ENCODE measurements at places on chromosomes 1 and 21.

- no peak for DNase-seq
These were observed 92.5 kb upstream of the FMN2 start for GRCh38 chr1:239999170-239999569.

- DNase-seq = no peak
These were observed 74.2 kb upstream of the CD53 start for GRCh38 chr1:110798691-110799256.

- DNase-seq = no peak
These were observed 153.7 kb upstream of the IGSF21 start for GRCh38 chr1:17953921-17954320.

DNA sequence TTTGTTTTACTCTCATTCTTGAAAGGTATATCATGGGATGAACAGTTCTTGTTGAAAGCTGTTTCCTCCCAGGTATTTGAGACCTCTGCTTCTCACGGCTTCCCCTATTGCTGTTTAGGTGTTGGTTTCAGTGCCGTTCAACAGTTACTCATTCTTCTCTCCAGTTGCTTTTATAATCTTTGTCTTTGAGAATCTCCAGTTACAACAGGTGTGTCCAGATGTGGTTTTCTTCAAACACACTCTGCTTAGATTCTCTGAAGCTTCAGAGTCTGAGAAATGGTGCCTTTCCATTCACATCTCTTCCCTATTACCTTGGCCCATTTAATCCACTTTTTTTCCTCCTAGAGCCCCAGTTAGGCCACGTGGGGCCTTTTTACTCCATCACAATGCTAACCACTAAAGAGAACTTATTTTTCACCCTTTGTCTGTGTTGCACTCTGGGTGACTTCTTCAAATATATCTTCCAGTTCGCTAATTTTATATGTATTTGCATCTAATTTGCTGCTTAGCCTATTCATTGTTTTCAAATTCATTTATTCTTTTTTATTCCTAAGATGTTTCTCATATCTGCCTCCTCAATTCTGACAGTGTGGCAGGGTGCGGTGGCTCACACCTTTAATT, 46.7 kb upstream of the SLC19A1 start:
- DNase-seq = no peak

DNA sequence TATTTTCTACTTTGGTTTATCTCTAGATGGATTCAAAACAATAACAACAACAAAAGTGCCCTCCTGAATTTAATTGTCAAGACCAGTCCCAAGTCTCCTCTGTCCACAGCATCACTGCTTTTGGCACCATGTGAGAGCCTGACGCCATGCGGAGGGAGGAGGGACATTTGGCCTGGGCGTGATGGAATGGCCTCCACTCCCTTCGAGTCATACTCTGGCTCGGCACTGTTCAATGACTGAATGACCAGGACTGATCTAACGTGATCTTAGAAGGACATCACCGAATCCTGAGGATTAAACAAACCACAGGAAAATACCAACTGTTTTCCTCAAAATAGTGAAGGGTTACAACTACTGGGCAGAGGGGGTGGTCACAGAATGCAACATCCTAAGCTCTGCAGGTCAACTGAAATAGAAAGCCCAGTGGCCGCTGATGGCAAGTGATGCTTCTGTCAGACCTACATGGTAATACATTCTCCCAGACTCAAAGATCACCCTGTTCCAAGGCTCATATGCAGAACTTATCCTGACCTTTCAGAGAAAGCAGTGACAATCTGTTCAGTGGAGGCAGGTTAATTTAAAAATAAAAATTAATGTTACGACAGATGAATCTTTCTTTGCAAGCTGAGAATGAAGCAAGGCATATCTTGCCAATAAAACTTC, 19.1 kb downstream of the SRSF4 start:
- DNase-seq = no peak

- no peak for DNase-seq
These were observed 297.1 kb upstream of the ZRANB2 start for GRCh38 chr1:71377886-71378285.

DNA sequence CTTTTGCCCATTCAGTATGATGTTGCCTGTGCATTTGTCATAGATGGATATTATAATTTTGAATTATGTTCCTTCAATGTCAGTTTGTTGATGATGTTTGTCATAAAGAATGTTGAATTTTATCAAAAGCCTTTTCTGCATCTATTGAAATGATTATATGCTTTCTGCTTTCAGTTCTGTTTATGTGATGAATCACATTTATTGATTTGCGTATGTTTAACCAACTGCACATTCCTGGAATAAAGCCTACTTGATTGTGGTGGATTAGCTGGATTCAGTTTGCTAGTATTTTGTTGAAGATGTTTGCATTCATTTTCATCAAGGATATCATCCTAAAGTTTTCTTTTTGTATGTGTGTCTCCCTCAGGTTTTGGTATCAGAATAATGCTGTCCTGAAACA, 5.7 kb upstream of the OR2M4 start:
- DNase-seq = no peak

GRCh38 chr1:225780630-225781029, 3.0 kb downstream of the SRP9 start:
- no peak for DNase-seq

DNA sequence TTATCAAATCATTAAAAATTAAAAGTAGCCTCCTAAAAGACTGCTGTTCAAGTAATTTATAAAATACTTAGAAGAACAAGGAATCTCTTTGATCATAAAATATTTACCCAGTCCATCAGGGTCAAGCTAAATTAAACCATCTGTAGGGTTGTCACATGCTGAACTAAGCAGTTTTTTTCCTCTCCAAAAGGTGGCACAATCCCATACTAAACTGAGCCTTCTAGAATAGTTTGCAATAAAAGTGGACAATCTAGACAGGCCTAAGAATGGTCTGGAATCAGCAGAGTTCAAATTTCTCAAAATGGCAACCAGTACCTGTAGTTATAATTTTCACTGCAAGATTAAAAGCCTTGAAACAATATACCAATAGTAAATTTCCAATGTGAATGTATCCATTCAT, 194.8 kb downstream of the EIF4G3 start:
- no peak for DNase-seq

DNA sequence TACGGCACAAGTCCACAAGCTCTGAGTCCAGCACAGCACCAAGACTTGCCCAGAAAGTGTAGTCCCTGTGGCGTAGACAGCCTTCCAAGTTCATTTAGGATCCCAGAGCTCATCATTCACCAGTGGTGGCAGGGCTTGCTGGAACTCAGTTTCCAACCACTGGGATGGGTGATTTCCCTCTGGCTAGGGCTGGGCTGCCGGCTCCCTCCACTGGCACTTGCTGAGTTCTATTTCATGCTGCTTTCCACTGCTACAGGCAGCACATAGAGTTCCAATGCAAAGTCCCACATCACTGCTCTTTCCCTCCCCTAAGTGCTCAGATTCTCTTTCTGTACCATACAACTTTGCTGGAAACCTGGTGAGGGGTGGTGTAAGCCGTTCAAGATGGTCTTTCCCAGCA, 510.3 kb upstream of the TMPRSS15 start:
- DNase-seq = no peak

DNA sequence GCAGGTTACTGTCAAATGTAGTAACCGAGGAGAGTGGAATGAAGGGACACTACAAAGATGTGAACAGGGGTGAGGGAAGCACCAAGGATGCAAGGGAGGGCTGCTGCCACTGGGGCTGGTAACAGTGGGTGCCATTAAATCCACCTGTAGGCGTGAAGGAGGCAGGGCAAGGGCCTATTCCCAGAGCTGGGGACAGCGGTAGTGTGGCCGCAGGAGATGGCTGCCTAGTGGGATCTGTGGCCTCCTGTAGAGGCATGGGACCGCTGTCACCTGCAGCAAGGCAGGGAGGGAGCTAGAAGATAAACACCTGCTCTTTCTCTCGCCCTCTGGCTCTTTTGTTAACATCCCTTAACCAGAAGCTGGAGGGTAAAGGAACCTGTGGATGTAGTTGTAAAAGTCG, 80.5 kb upstream of the CNIH3 start:
- DNase-seq = no peak

DNA sequence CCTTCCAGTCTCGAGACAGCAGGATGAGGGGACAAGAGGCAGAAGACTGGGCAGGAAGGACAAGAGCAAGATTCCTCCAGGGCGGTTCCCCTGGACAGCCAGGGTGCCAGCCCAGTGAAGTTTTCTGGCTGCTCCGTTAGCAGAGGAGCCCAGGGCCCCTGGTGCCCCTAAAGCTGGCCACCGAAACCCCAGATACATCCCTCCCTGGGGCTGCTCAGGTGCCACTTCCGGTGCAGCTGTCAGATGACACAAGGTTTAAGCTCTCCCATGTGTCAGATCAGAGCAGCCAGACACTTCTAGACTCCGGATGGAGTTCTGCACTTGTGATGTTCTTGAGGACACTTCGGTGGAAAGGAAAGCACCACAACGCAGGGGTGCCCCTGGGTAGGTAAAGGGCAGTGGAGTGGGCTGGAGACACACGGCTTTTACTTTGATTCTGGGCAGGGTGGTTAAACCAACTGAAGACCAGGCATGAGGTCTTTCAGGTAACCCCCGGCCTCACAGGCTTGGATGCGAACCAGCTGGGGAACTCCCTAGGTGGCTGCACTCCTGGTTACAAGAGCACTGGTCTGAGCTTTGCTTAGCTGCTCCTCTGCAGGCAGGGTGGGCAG, 85.7 kb downstream of the ITPKB start:
- peak; percentile 68 for DNase-seq

GRCh38 chr1:61356995-61357394, 274.6 kb downstream of the NFIA start:
- no peak for DNase-seq

DNA sequence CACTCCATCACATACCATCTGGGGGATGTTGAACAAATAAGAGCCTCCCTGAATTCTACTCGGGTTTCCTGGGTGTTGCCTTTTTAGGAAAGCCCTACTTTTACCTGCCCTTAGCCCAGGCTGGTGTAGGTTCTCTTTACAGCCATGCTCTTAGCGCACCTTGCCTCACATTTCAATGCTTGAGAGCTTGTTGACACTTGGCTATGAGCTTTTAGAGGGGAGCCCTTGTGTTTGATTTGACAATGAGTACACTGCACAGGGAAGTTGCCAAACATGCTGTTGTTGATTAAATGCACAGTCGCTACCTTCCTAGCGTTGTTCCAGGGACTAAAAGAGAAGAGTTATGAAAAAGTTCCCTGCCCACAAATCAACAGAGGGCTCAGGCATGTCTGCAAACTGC, 103.8 kb downstream of the TRABD2B start:
- DNase-seq = no peak

- no peak for DNase-seq
These were observed 130.4 kb upstream of the F3 start for GRCh38 chr1:94672001-94672400.

DNA sequence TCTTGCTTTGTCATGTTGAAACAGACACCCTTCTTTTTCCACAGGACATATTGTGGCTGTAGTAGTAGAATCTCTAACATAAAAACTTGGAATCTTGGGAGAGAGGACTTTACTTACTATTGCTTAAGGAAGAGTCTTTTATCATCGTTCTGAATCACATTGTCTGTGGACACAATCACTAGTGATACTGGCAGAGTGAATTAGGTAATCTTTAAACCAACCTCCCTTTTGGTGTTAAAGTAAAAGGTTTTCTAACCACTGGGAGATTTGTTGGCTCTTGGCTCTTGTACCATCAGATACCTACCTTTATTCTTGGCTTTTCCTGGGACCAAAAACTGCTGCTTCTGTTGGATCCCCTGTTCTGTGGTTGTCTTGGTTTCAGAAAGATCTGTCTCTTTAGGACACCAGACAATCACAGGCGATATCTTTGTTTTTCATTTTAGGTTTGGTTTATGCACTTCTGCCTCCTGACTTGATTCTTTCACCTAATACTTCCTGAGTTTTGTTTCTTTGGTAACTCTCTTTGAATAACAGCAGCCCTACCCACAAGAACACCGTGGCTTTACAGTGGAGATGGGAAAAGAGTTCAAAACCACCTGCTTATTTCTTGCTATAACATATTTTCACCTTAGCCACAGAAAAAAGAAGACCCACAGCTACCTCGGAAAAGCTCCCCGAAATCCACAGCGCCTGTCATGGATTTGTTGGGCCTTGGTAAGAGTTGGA, 36.6 kb upstream of the ZFP69B start:
- no peak for DNase-seq

- no peak for DNase-seq
These were observed 417.8 kb downstream of the MRPL39 start for GRCh38 chr21:25189497-25189896.

- DNase-seq = peak; percentile 19
These were observed 6.5 kb downstream of the WNT3A start for GRCh38 chr1:228013131-228013934.

DNA sequence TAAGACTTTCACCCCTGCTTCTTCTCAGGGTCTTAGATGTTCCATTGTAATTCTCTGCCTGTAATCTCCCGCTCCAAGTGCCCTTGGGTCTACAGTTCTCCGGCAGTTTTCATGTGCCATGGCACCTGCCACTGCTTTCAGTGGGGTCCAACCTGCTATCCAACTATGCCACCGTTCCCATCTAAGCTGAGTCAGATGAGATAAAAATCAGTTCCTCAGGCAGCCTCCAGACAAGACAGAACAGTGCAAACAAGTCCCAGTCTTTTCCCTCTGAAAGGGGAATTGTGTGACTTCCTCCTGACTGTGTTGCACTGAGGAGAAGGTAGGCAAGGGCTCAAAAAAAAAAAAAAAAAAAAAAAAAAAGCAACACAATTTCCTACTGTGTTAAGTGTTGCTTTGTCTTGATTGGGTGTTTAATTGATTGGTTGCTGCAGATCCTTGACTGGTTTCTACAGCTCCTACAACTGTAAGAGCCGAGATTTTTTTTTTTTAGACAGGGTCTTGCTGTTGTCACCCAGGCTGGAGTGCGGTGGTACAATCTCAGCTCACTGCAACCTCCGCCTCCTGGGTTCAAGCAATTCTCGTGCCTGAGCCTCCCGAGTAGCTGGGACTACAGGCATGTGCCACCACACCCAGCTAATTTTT, 50.7 kb downstream of the EBNA1BP2 start:
- DNase-seq = no peak

- DNase-seq = no peak
These were observed 293.2 kb downstream of the DSCAM start for GRCh38 chr21:40553781-40554180.

GRCh38 chr1:164922585-164922984, 363.6 kb downstream of the PBX1 start:
- no peak for DNase-seq

All from activated T-cell treated with anti-CD3 and anti-CD28 coated beads, Interleukin-2, amount 50 U/mL, for 24 hours (primary cell).